ENCODE measurements at places on chromosomes 1 and 21.

- no peak for DNase-seq
Measured at GRCh38 chr1:90798344-90798743, 81.2 kb upstream of the BARHL2 start.

DNA sequence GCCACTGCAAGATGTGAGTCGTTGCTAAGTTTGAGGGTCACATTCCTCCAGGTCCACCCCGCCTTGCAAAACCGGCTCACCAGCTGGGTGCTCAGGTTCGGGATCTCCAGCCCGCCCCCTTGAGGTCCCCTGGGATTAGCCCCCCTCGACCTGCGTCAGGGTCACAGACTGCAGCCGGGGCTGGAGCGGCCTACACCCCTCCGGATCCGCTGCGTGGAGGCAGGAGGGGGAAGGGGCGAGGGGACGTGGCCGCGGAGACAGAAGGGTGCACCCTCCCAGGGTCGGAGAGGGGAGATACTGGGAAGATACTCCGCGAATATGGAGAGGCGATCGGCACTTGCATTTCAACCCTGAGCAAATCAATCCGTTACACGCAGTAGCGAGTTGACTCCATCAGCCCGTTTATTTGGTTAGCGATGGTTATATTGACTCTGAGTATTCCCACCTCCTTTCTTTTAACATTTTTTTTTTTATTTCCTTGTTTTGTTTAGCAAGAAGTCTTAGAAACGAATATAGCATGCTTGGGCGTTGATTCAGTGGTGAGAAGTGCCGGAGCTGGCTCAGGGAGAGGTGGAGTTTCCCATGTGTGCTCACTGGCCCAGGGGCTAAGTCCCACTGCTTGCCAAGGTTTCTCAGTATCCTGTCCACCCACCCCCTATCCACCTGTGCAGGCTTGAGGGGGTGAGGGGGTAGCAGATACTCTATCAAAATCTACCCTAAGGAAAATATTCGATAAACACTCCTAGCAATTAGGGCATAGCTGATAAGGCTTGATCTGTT, 997 bp downstream of the IFNAR2 start:
- peak; percentile 58 for DNase-seq

DNA sequence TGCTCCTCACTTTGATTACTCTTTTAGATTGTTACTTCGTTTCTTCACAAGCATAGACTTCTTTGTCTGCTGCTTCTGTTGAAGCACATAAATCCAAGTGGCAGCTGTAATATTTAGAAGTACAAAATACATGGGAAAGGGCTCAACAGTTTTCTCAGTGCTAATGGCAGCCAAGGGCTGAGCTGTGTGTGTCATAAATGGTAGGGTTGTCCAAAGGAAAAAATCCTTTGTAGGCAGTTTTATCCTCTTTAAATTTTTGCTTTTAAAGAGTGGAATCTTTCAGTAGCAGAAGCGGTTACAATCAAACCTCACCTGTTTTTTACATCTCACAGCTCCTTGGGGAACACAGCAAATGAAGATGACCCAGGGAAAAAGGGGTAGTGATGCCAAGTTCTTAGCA, 650.8 kb downstream of the PLPP3 start:
- no peak for DNase-seq

- no peak for DNase-seq
Measured at GRCh38 chr1:179092896-179093461, 11.1 kb downstream of the TOR3A start.

DNA sequence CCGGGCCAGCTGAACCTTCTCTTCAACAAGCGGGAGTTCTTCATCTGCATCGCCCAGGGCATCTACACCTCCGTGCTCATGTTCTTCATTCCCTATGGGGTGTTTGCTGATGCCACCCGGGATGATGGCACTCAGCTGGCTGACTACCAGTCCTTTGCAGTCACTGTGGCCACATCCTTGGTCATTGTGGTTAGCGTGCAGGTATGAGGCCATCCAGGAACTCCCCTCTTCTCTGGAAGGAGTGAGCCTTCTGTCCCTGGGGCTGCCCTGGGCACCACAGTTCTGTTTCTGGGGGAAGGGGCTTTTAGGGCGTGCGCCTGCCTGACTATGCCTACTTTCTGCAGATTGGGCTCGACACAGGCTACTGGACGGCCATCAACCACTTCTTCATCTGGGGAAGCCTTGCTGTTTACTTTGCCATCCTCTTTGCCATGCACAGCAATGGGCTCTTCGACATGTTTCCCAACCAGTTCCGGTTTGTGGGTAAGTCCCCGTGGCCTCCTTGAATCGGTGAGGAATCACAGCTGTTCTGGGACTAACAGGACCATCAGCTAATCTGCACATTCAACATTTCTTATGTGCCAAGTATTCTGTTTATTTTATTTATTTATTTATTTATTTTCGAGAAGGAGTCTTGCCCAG, 21.1 kb downstream of the ATP8B2 start:
- DNase-seq, result no peak

DNA sequence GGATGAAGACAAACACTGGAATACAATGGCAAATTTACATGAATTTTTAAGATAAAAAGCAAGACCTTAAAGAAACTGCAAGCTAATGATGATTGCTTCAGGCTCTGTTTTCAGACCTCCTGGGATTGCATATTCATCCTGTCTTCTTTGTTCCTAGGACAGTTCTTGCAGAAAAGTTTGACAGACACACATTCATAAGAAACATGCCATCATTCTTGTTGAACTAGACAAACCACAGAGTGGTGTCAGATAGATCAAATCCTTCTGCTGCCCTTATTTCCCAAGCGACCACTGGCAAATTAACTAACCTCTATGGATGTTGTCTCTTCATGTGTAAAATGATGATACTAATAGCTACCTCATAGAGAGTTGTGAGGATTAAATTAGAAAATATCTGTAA, 181.3 kb downstream of the KCTD3 start:
- peak; percentile 5 for DNase-seq
